ENCODE measurements at places on chromosomes 16 and 17.

- ATAC-seq = no peak
Observed at GRCh38 chr17:67349420-67349819, 17.0 kb downstream of the PSMD12 start.

DNA sequence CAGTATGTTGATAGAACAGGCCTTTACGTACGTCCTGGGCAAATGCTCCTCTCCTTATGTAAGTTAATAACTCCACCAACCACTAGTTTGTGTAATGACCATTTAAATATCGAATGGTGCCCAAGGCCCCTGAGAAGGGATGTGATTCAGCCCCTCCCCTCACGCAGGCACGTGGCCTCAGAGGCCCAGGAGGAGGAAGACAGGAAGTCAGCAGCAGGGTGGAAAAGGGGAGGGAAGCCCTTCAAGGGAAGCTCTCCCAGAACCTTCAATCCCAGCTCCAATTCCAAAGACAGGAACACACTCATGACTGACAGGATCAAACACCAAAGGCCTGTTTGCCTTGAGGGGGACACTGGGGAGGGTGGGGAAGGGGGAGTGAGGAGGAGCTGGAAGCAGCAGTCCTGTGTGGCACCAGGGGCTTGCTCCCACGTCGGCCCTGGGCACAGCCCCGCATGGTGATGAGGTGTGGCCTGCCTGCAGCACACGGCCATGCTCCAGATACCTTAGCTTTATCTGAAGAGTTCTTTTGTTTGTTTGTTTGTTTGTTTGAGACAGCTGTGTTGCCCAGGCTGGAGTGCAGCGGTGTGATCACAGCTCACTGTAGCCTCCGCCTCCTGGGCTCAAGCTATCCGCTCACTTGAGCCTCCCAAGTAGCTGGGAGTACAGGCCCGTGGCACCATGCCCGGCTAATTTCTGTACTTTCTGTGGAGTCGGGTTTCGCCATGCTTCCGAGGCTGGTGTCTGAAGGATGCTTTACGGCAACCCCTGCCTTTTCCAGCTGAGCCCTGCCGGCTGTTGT, 105.0 kb downstream of the ZNF778 start:
- ATAC-seq = peak; percentile 10

DNA sequence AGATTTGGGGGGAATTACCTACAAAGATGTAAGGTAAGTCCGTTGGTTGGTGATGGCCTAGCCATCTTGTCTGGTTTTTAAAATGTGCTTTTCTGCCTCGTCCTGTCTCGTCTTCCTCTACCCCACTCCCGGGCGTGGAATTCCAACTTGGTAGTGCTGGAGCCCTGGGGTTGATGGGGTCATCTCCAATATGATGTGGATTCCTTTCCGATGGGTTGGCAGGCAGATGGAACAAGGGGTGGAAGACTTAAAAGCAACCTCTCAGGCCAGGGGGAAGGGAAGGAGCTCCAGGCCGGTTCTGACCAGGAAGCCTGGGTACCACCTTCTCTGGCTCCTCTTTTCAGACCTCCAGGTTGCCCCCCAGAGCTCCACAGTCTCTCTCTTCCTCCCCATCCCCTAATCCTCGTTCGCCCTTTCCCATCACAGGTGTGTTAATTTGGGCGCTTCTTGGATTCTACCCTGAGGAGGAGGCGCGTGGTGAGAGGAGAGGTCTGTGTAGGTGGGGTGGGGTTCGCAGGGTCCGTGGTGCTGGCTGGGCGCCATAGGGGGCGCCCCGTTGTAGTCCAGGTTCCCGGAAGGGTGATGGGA, 5.1 kb upstream of the HOXB2 start:
- ATAC-seq = no peak

GRCh38 chr17:41962111-41962510, 4.5 kb upstream of the CNP start:
- no peak for ATAC-seq

- ATAC-seq = no peak
Observed at GRCh38 chr17:20825539-20825938, 217.3 kb downstream of the USP22 start.

DNA sequence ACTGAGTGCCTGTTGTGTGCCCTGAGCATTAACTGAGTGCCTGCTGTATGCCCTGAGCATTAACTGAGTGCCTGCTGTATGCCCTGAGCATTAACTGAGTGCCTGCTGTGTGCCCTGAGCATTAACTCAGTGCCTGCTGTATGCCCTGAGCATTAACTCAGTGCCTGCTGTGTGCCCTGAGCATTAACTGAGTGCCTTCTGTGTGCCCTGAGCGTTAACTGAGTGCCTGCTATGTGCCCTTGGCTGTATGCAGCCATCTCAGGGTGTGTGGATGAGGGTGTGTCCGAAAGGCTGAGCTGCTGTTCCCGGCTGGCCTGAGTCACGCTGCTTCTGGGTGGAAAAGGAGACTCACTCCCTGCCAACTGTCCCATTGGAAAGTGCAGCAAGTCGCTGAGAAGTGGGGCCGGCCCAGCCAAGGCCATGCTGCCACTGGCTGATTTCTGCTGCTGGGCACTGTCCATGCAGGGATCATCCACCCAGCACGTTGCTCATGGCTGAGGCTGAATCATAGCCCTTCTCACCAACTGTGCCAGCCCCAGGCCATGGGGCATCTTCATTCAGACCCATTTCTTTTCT, 113.8 kb downstream of the OR1D5 start:
- peak; percentile 97 for ATAC-seq

- ATAC-seq = peak; percentile 30
Observed at GRCh38 chr16:17858061-17858460, 387.3 kb upstream of the XYLT1 start.

DNA sequence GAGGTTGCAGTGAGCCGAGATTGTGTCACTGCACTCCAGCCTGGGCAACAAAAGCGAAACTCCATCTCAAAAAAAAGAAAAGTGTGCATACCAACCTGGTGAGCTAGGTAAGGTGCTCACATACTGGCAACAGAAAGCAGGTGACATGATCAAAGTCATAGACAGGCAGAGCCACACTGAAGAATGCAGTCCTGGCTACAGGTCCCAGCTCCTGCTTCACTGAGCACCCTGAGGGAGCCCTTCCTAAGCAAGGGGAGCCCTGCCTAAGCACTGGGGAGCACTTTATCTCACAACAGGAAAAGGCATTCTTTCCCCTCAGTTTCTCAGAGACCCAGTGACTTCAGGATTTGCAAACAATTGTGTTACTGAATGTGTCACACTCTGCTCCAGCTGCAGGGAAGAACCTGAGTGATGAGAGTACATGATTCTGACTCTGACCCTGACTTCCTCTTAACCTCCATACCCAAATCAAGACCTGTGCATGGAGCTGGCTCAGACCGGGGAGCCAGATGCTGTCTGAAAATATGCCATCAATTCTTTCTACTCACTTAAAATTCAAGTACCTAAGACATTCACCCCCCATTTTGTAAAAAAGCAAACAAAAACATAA, 40.5 kb downstream of the ANKRD11 start:
- ATAC-seq = no peak

DNA sequence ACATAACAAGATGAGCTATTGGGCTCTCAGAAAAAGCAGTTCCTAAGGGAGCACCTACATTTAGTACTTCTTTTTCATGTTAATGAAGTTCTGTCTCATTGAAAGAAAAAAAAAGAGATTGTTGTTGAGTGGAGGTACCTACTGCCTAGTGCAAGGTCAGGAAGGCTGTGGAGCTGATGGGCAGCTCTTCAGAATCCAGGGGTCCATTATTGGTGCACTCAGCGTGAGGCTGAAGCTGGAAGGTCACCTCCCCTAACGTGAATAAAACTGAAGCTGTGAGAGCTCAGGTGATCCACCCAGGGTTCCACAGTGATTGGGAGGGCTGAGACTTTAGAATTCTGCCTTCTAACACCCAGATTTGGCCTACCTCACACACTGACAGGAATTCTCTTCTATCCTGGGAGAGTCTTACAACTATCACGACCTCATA, 153.9 kb upstream of the TBX2 start:
- no peak for ATAC-seq

DNA sequence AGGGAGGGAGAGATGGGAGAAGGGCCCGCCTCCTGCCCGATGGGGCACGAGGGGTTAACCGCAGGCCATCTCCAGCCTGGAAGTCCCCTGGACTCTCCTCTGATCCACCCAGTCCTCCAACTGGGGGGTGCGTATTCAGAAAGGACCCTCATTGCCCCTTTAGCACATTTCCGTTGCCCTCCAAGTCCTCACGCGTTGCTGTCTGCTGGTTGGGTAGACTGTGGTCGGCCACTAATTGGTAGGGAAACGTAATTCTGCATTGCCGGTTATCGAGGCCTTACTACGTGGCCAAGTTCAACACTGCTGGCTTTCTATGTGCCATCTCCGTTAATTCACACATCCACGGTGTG, 103.4 kb downstream of the FOXL1 start:
- ATAC-seq = no peak

GRCh38 chr17:9098242-9098825, 77.0 kb downstream of the NTN1 start:
- peak; percentile 47 for ATAC-seq

DNA sequence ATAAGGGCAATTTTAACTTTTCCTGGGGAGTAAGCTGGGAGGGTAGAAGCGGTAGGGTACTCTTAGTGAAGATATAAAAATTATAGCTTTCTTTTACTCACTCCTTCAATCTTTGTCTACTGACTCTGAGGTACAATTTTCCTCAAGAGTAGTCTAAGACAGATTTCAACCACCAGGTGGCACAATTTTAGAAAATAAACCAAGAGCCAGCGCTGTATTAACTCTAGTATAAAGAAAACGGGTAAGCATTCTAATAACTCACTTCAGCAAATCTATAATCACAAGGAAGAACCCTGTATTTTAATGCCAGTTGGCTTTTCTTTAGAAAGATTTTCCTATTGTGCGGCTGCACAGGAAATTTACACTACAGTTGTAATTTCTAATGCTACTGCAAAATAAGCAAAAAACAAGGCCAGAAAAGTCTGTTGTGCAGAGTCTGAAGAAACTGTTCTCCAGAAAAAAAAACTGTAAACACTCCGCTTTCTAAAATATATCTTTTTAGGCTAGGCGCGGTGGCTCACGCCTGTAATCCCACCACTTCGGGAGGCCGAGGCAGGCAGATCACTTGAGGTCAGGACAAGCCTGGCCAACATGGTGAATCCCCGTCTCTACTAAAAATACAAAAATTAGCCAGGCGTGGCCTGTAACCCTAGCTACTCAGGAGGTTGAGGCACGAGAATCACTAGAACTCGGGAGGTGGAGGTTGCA, 1.9 kb downstream of the CMC2 start:
- no peak for ATAC-seq

DNA sequence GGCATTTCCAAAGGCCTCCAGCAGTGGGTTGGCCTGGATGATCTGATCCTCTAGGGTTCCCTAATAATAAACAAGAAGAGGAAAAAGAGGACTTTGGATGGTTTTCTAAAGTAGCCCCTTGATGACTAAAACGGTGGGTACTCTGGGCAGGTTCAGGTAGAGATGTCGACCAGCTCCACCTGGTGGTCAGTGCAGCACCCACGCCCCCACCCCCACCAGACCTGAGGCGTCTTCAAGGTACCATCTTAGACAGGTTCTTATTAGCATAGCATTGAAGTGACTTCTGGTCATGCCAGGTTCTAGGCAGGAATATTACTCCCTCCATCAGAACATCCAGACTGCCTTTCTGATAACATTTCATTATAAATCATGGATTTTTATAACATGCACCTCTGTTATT, 15.0 kb downstream of the MYH13 start:
- no peak for ATAC-seq

- ATAC-seq = no peak
Observed at GRCh38 chr17:29363716-29364115, 26.4 kb upstream of the TAOK1 start.

- peak; percentile 66 for ATAC-seq
Observed at GRCh38 chr16:89498839-89499238, 8.5 kb upstream of the ANKRD11 start.

- no peak for ATAC-seq
Observed at GRCh38 chr16:1713933-1714332, 7.9 kb downstream of the MAPK8IP3 start.

- peak; percentile 45 for ATAC-seq
Observed at GRCh38 chr17:66255112-66255511, 25.9 kb upstream of the APOH start.

GRCh38 chr16:86466696-86467406, 43.5 kb upstream of the FOXF1 start:
- ATAC-seq = no peak

DNA sequence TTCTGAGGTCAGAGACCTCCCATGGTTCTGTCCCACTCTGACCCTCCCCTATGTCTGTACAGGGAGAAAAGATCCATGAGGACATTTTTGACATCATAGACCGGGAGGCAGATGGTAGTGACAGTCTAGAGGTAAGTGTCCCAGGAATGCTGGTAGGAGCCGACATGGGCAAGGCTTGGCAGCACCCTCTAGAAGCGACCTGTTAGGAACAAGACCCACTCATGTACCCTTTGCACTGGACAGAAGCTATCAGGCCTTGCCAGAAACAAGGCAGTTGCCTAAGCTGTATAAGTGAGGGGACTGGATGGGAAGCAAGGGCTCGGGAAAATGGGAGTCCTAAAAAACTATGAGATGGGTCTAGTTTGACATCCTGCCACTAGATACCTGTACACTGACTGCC, 2.5 kb downstream of the TUBG1 start:
- ATAC-seq = no peak

DNA sequence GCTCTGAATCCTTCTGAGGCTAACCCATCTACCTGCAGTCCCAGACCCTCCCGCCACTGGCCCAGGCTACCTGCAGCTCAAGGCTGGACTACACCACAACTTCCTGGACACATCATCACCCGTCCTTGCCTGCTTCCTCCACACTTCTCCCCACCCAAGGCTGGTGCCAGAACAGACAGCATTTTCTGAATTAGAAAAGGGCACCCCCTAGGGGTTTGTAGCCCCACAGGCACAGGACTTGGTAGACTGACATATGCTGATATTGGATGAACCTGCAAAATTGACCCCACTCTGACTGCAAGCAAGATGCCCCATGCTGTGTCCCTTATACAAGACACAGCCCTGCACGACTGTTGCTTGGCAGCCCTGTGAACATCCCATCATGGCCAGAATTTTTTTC, 271.5 kb upstream of the C16orf82 start:
- peak; percentile 30 for ATAC-seq

DNA sequence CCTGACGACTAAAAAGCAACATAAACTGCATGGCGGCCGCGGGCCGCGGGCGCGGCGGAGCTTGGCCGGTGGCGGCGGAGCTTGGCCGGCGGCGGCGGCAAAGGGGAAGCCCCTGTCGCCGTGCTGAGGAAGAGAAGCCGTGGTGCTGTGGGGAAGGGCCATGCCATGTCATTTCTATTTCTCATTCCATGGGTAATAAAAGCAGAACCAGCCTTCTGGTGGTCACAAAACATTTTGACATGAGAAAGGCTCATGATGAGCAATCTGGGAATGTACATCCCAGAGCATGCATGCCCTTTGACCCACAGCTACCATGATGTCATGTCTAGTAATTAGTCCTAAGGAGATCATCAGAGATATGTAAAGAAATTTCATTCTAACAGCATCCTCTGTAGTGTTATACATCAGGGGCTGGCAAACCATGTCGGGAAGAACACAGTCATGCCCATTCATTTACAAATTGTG, 23.9 kb upstream of the HEATR6 start:
- ATAC-seq = peak; percentile 78

DNA sequence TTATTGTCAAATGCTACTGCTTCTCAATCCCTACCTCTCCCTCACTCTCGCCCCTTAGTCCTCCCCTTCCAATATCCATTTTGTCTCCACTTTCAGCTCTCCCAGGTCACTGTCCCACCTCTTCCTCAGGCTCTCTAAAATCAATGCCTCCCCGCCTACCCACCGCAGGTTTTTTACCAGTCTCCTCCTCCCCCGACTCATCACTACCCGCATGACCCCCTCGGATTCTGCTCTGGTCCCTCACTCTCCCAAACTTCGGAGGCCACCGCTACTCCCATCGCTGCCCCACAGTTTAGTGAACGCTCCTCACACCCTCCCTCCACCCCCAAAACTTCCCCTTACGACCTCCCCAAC, 513 bp downstream of the CRLF3 start:
- ATAC-seq = peak; percentile 17

Measured in motor neuron (in vitro differentiated cells).